ENCODE measurements at places on chromosomes 12 and 14.

DNA sequence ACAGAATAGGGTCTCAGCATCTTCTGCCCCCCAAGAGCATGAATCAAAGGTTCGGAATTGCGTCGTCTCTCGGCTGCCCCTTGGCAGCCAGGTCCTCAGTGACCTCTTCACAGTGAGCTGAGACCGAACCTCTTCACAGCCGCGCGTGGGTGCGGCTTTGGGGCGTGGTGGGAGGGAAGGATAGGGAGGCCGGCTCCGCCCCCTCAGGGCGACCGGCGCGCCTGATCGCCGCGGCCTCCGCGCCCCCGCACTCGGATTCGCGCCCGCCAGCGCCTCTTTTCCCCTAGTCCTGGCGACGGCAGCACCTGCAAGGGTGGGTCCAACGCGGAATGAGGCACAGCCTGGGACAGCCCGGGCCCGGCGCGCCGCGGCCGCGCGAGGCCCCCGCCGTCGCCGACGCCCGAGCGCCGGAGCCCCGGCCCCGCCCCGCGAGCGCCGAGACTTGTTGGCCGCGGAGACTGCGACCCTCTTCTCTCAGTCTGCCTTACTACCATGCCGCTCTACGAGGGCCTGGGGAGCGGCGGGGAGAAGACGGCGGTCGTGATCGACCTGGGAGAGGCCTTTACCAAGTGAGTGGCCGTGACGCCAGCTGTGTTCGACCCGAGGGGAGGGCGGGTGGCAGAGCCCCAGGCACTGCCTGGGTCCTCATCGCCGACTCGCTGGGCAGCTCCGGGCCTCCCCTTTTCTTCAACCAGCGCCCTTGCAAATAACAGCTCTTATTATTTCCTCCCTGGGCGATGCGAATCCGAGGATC is at the start of gene ACTR10:
TSS of gene ACTR10 (plus strand) at position 424 of the 754 bp plus-strand sequence. CDS start at position 493, 69 bp downstream.
- DNase-seq = peak; percentile 56

DNA sequence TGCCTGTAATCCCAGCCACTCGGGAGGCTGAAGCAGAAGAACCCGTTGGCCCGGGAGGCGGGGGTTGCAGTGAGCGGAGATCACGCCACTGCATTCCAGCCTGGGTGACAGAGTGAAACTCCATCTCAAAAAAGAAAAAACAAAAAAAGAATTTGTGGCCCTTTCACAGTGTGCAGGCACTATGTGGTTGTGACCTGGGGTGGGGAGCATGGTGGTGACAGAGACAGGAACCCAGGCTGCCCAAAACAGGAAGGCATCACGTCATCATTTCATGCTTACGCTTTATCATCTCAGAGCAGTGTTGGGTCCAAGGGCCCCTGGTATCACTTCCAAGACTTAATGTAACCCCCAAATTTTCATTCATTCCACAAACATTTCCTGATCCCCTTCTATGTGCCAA is 175.7 kb upstream of the GSC start:
- no peak for DNase-seq

- peak; percentile 86 for DNase-seq
Measured at GRCh38 chr12:124906606-124907261, 7.7 kb downstream of the UBC start.

DNA sequence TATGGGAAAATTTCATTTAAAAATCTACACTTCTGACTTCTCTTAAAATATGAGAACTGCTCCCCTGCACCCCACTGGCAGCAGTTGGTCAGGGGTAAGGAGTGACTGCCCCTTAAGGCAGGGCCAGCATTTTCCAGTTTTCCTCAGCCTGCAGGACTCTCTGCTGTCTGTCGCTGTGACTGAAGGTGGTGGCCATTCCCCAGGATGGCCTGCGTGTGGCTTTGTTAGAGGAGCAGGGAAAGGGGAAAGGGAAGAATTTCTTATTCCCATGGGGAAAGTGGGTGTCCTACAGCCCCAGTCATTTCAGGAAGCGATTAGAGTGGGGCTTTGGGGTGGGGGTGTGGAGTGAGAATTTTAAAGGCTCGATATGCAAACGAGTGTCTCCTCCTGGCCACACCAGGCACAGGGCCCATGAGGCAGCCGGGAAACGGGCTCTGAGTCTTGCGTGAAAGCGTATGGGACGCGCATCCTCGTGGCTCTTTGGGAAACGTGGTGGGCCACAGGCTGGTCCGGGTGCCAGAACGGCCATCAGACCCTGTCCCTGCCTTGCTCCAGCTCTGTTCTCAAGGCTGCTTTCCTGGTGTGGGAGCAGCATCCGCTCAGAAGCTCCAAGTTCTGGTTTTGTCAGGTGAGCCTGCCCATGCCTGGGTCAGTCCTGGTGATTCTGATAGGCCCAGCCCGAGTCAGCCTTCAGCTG is 23.5 kb downstream of the ADGRD1 start:
- no peak for DNase-seq

GRCh38 chr12:79921786-79922185 is 13.1 kb downstream of the PPP1R12A start:
- no peak for DNase-seq

DNA sequence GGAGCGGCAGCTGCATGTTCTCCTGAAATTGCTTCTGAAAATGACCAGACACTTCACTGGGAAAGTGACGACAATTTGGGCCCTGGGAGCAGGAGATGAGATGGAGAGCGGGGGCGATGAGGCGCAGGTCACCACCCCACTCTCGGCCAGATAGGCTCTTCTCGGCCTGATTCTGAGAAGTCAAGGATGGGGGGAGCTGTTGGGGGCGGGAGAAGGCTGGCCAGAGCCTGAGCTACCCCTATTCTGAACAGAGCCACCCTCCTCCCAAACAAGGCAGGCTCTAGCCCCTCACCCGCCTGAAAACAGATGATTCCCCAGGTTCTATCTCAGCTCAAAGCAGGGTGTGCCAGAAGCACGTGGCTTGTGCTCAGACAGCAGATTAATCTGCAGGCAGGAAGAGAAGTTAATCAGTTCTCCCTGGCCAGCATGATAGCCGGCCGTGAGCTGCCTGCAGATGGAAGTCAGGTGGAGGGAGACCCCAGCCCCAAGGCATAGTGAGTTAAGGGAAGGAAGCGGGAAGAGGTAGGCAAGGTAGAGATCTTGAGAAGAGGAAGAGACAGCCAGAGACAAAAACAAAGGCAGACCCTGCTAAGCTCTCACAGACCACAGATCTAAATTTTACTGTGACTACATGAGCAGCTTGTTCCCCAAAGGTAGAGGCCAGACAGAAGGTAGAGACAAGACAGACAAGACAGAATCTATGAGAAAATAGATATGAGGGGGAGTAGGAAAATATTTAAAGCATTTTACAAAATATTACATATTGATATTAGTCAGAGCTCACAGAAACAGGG is 10.9 kb upstream of the TAC3 start:
- no peak for DNase-seq

- no peak for DNase-seq
Measured at GRCh38 chr12:124453419-124454351, 113.7 kb downstream of the NCOR2 start.

DNA sequence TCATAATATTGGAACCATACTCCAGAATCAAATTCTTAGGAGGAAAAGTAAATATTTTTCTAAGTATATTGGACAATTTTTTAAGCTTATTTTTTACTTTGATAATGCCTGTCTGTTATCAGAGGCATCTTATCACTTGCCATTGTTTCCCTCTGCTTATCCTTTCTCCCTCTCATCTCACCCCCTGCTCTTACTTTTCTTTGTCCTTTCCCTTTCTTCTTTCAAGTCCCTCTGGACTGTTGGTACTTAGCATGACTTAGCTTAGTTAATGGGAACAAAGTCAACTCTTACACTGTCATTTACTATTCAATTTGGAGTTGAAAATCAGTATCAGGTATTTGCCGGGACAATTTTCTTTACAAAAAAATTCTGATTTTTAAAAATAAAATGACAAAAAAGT is 45.2 kb downstream of the ABCD2 start:
- no peak for DNase-seq

DNA sequence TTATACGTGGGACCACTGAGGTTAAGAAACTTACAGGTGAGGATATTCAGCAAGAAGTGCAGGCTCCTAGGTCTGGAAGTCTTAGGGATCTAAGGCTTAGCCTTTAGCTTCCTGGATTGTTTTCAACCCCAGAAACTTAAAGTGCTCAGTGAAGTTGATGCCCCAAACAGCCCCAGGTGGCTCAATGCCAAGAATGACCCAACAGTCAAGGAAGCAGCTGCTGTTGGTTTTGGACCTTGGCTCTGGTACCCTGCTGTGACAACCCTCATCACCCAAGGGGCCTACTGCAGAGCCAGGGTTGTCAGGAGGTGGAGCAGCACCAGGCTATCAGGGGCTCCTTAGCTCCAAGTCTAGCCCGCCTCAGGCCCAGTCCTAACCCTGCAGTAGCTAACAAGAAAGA is 36.8 kb downstream of the VDR start:
- no peak for DNase-seq
